BJ (cell line): ENCODE measurements at places on chromosomes 1 and 21. TPM values are rescaled to one million over a fixed set of nuclear protein-coding genes. Genes with fewer than 3 reads are reported as not detected.

DNA sequence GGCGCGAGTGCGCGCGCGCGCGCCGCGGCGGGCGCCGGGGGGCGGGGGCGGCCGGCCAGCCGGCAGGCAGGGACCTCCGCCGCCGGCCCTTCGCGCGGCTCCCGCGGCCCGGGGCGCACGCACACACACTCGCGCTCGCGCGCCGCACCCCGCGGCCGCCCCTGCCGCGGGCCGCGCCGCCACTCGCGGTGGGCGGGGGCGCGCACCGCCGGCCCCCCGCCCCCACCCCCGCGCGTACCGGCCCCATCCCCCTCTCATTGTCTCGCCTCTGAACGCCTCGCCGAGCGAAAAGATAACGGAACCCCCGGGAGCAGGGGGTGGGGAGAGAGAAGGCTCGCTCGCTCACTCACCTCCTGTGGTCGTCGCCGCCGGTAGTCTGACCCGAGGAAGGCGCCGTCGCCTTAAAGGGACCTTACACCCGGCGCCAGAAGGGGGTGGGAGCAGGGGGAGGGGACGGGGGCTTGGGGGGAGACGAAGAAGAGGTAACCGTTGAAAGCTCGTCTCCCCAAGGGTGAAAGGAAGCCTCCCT lies 428 bp downstream of the POGZ start:
- no peak for DNase-seq

The SELL gene
- 0.05 TPM in 1 of 2 replicates, not detected in the other for polyA plus RNA-seq

- no peak for DNase-seq
Measured at GRCh38 chr1:32291145-32291707, 657 bp upstream of the HDAC1 start.

The LCE1E gene
- polyA plus RNA-seq = not detected in 2 replicates

GRCh38 chr1:12386130-12386529 lies 156.3 kb downstream of the VPS13D start:
- DNase-seq = no peak

The CLCA2 gene
- 0.42 and 1.0 TPM in 2 replicates for polyA plus RNA-seq

The CELA2B gene
- not detected in 2 replicates for polyA plus RNA-seq

The SMPDL3B gene
- 0.21 and 0.34 TPM in 2 replicates for polyA plus RNA-seq

GRCh38 chr21:42980312-42981213 lies 6.2 kb downstream of the PKNOX1 start:
- DNase-seq = no peak

GRCh38 chr1:152141971-152142584 lies 16.9 kb downstream of the RPTN start:
- no peak for DNase-seq

GRCh38 chr1:12383001-12383400 lies 153.2 kb downstream of the VPS13D start:
- no peak for DNase-seq
